SK-N-DZ (cell line): ENCODE measurements at places on chromosomes 6 and 20.

DNA sequence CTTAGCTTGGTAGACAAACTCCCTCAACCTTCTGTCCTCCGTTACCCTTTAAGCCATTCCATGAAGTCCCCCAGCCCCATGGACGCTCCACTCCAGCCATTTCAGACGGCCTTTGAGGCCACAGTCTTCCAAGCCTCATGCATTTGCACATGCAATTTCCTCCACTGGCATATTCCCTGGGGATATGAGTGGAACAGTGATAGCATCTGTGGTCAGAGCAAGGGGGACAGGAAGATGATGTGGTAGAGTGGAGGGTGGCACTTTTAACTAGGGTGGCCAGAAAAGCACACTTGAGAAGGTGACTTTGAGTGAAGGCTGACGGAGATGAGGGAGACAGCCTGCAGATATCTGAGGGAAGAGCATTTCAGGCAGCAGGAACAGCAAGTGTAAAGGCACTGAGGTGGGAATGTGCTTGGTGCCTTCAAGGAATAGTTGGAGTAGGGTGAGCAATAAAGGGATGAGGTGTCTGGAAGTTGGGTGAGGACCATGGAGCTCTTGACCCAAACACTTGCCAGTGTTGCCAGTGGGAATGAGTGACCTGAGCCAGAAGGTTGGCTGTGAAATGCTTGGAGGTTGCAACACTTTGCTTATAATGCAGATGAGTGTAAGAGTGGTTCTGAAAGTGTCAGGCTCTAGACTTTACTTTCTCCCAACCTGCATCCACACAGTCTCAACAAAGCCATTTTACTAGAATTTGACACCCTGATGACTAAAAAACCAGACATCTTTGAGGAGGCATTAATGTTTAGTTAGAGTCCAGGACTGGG is 275.6 kb upstream of the SUPT3H start:
- no peak for DNase-seq

DNA sequence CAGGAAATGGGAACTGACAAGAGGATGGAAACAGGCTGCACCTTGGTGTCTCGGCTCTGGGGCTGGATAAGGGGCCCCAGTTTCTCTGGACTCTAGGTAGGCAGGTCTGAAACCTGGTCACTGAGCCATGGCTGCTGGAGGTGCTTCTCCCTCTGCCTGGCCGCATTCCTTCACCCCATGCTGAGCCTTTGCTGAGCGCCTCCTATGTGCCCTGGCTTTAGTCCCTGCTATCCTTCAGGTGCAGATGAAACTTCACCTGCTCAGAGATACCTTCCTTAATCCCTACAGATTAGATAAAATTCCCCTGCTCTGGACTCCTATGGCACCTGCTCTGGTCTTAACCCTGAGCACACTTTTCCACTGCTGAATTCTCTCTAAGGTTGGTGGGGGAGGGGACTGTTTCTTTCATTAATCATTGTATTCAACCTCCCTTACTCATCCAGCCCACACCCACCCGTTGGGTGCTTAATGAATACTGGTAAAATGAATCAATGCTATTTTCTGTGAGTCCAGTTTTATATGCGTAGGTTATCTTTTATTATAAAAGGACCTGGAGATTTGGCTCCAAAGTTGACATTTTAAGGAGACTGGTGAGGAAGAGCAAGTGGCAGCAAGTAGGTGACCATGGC is 19.3 kb downstream of the MYLK4 start:
- no peak for DNase-seq

GRCh38 chr20:34164381-34164984 is 52.4 kb upstream of the EIF2S2 start:
- no peak for DNase-seq

- no peak for DNase-seq
Observed at GRCh38 chr6:158257425-158257759, 54.9 kb upstream of the TULP4 start.

DNA sequence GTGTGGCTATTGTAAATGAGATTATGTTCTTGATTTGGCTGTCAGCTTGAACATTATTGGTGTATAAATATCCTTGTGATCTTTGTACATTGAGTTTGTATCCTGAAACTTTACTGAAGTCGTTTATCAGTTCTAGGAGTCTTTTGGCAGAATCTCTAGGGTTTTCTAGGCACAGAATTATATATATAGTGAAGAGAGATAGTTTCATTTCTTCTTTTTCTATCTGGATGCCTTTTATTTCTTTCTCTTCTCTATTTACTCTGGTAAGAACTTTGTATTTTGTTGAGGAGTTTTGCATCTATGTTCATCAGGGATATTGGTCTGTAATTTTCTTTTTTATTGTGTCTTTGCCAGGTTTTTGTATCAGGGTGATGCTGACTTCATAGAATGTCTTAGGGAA is 589.2 kb upstream of the MAN1A1 start:
- DNase-seq, result no peak

- DNase-seq, result no peak
Observed at GRCh38 chr6:85461798-85462170, 11.9 kb downstream of the NT5E start.

GRCh38 chr6:165701005-165701404 is 38.0 kb upstream of the PDE10A start:
- no peak for DNase-seq

DNA sequence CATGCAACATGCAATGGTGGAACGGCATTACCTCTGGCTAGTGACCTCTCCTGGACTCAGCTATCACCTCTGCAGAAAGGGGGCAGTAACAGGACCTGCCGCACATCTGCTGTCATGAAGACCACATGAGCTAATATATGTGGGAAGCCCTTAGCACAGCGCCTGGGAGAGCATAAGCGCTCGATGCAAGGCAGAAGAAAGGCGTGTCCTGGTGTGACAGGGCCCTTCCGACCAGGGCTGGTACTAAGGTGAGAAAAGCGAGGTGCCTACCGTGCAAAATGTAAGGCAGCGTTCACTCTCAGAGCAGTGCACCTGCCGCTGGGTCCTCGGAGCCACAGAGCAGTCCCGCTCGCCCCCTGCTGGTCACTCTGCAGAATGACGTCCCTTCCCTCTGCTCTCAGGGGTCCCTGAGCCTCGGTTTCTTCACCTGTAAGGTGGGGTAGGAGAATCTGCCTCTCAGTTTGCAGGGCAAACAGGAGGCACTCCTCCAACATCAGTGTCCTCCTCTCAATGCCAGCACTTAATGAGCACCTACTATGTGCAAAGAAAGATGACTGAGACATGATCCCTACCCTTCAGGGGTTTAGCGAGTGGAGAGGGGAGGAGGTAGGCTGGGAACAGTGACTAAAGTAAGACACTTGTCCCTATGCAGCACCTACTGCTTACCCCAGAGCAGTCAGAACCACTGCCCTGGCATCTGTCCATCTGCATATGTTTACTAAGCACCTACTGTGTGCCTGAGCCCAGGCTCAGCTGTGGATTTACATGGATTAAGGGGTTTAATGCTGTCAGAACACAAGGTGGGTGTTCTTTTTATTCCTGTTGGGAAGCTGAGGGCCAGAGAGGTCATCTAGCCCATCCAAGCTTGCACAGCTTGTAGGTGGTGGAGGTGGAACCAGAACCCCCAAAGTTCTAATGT is 41.1 kb upstream of the PTGIS start:
- peak; percentile 82 for DNase-seq

GRCh38 chr6:142811923-142812322 is 133.1 kb downstream of the HIVEP2 start:
- DNase-seq, result no peak

GRCh38 chr20:61499859-61500554 is 247.9 kb downstream of the CDH4 start:
- DNase-seq, result no peak

- DNase-seq, result no peak
Observed at GRCh38 chr20:725491-725890, 42.8 kb downstream of the SLC52A3 start.

DNA sequence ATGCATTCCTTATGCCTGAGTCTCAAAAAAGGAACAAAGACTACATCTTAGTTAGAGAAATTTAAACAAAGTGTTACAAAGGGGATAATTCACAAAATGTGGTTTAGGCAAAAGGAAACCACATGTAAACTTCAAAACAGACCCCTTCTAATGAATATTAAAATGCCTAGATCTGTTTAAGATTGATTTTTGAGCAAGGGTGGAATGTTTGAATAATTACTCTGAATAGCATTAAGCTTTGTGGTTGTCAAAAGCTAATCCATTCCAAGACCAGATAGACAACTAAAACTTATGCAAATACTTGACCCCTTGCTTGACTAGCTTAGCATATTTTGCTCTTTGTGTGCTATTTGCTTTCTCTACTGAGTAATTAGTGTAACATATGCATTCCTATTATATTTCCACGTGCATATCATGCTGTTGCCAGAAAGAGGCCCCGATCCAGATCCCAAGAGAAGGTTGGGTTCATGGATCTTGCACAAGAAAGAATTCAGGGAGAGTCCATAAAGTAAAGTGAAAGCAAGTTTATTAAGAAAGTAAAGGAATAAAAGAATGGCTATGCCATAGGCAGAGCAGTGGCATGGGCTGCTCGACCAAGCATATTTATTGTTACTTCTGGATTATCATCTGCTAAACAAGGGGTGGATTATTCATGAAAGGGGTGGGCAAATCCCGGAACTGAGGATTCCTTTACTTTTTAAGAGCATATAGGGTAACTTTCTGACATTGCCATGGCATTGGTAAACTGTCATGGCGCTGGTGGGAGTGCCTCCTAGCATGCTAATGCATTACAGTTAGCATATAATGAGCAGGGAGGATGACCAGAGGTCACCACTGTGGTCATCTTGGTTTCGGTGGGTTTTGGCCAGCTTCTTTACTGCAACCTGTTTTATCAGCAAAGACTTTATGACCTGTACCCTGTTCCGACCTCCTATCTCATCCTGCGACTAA is 1193.4 kb upstream of the EYS start:
- DNase-seq, result no peak

DNA sequence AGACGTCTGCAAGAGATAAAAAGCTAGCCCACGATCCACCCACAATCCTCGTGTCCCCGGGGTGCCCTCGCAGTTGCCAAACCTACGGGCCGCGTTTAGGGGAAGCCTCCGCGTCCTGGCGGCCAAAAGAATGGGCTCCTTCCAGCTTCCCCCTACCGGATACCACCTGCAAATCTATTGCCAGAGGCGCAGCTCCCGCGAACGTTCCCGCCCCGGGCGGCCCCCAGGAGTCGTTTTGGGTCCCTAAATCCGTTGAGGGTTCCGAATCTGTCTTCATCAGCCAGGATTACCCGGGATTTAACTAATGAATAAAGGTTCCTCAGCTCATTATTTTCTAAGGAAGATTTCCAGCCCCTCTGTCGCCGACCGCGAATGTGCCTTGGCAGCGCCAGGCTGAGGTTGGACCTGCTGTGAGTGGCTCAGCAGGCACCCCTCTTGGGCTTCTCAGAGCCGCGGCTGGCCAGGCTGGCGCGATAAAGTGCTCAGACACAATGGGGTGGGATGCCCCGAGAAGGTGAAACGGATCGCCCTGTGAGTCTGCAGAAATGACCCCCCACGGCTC is 2.8 kb upstream of the VSX1 start:
- DNase-seq, result no peak

DNA sequence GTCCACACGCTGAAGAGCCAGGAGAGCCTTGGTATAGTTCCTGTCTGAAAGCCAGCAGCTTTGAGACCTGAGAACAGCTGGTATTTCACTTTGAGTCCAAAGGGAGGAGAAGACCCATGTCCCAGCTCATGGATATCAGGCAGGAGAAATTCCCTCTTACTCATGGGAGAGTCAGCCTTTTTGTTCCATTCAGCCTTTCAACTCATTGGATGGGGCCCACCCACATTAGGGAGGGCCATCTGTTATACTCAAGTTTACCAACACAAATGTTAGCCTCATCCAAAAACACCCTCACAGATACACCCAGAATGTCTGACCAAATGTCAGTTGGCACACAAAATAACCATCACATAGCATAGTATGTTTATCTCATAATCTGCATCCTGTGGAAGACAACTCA is 80.1 kb downstream of the GMDS start:
- no peak for DNase-seq

GRCh38 chr6:10478187-10479040 is 42.7 kb upstream of the GCNT2 start:
- peak; percentile 24 for DNase-seq

DNA sequence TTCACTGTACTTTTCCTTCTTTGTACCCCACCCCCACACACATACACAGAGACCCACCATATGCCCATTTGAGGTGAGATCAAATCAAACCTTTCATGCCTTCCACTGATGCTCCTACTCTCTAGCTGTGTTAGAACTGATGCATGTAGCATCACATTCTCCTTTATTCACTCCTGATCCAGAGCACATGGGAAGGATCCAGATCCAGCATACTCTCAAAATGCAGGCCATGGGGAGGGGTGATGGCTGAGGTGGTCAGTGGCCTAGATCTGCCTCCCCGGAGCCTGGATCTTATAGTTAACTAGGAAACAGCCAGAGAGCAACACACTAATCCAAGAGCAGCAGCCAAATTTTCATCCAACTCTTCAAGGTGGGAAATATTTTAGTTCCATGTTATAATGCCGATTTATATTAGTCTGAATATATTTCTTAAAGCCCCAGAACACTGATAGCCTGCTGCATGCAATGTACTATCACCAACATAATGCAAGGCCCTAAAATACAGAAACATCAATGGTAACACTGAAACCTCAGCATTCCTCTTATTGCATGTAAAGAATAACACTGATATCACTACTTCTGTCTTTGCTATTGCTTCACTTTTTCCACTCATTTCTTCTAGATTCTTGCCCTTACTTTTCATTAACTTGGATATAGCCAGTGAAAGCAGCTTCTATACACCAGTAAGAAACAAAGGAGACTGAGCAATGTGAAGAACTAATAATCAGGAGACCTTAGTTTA is 126.8 kb upstream of the BEND6 start:
- DNase-seq, result no peak

GRCh38 chr6:163545370-163545769 is 130.9 kb downstream of the QKI start:
- no peak for DNase-seq
